ENCODE measurements at places on chromosomes 2 and 18. TPM values are rescaled to one million over a fixed set of nuclear protein-coding genes. Genes with fewer than 3 reads are reported as not detected.

- DNase-seq = no peak
Observed at GRCh38 chr2:240205772-240206171, 65.3 kb upstream of the OTOS start.

GRCh38 chr2:102313025-102313424, 1.7 kb downstream of the IL1RL1 start:
- no peak for DNase-seq

DNA sequence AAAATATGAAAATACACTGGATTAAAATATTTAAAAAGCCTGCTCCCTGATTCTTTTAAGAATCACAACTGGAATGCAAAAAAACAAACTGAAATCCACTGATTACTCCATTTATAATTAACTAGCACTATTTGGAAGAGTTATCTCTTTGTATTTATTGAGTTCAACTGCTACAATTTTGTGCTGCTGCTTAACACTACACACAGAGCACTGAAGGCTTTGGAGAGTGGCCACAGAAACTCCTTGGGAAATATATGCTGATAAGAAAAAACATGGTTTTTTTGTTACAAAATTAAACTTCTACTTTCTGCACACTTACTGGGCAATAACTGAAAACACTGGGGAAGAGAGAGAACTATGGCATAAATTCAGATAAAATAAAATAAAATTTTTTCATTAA, 19.8 kb upstream of the BZW1 start:
- no peak for DNase-seq

DNA sequence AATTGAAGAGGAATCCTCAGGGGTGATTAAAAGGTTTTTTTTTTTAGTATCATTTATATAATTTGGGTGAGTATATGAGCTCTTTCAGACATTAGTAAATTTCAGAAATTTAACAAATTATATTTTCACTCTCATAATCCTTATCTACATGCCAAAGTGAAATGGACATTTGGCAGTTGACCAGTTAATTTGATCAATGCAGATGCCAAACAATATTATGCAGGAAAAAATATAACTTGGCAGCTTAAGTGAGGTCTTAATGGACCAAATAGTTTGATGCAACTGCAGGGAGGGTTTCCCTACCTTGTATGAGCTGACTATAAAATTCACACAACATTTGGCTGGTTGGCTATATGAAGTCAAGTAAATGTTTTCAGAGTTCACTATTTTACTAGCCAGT, 185.2 kb downstream of the CCDC102B start:
- DNase-seq = no peak

DNA sequence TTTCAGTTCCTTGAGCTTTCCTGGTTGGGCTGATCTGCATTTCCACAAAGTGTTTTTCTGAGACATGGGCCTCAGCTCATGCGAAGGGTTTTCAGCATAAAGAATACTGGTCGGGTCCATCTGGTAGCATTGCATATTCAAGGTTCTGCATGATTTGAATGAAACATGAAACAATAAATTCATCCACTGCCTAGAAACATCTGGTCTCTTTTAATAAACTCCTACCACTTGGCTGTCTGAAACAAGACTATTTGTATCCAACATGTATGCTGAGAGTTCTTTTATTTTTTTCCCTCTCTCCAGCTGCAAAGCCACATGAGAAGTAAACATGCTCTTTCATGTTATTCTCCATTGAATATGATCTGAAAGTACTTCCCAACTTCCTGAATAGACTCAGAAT, 314.9 kb upstream of the SOX11 start:
- no peak for DNase-seq

- no peak for DNase-seq
Observed at GRCh38 chr2:80126596-80127189, 177.9 kb downstream of the LRRTM1 start.

DNA sequence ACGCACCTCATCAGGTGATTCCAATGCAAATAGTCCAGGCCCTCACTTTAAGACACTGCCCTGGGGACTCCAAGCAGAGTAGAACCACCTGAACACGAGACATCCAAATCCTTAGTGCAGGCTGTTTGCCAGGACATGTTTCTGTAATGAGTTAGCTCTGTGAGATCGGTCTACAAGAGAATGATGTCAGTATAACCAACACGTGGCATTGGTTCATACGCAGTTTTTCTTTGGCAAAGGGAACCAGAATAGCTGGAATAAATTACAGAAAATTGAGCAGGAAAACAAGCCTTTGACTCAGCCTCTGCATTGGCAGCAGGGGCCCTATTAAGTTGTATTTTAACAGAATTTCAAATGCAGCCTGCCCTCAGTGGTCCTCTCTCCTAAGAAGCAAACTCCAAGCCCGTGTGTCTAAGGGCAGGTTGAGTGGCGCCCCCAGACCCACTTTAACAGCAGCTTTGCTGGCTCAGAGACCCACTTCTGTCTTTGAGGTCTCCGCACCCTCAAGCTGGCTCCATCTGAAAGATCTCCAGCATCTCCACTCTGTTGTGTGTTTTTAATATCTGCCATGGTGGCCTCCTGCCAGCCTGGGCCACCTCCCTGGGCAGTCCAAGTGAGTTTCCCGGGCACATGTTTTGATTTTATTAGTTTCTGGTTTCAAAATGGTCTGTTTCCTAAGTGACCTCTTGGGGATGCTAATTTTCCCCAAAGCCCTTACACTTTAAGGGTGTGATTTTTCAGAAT, 61.3 kb downstream of the ALPK2 start:
- peak; percentile 74 for DNase-seq

DNA sequence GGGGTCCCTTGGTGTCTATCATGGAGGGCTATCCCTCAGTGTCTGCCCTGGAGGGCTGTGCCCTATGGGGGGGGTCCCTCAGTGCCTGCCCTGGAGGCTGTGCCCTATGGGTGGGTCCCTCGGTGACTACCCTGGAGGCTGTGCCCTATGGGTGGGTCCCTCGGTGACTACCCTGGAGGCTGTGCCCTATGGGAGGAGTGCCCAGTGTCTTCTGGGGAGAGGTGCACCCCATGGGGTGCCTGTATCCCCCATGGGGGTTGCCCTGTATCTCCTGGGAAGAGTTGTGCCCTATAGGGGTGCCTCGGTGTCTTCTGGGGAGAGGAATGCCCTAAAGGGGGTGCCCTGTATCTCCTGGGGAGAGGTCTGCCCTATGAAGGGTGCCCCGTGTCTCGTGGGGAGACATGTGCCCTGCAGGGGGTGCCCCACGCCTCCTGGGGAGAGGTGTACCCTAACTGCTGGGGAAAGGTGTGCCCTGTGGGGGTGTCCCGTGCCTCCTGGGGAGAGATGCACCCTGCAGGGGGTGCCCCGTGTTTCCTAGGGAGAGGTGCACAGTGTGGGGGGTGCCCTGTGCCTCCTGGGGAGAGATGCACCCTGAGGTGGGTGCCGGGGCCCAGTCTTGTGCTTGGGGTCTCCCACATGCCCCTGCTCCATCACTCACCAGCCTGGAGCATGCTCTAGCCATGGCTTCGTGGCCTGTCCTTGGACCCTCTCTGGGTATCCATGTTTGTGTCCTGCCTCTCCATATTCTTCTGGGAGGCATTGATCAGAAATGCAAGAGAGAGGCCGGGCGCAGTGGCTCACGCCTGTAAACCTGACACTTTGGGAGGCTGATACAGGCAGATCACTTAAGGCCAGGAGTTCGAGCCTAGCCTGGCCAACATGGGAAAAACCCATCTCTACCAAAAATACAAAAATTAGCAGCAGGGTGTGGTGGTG, 215.6 kb downstream of the HDAC4 start:
- DNase-seq = no peak

- no peak for DNase-seq
Observed at GRCh38 chr18:9886005-9886348, 204 bp downstream of the TXNDC2 start.

GRCh38 chr2:80971-81736, 34.8 kb upstream of the FAM110C start:
- no peak for DNase-seq

DNA sequence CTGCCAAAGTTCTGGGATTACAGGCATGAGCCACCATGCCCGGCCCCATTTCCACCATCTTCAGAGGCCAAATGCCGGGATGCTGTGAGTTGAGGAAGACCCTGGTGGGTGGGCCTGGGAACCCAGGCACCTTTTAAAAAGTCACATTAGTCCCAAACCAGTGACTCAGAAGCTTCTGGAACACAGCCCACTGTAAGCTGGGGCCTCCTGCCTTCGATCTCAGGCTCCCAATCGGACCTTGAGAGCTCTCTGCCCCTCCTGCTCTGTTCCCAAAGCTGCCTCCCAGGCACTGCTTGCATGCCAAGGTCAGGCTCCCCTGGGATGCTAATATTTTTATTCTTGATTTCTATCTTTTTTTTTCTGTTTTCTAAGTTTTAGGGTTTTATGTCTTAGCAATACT, 4.2 kb downstream of the ADCY3 start:
- no peak for DNase-seq

GRCh38 chr18:79418642-79419041, 22.9 kb downstream of the NFATC1 start:
- no peak for DNase-seq

GRCh38 chr18:65983750-65984149, 232.9 kb downstream of the CDH7 start:
- no peak for DNase-seq

DNA sequence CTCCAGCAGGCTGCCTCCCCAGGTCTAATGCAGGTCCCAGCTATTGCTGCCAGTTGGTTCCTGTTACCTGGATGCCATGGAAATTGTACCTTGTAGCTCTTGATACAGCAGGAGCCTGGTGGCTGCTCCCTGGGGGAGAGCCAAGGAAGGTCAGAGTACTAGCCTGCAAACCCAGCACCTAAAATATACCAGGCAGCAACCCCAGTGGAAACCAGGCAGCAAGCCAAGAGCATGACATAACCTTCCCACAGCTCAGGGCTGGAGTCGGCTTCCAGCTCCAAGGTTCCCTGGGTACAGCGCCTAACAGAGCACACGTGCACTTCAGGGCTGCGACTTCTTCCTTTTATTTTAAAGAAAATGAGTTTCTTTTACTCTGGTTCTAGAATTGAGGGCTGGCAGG, 30.3 kb downstream of the TNP1 start:
- peak; percentile 84 for DNase-seq

DNA sequence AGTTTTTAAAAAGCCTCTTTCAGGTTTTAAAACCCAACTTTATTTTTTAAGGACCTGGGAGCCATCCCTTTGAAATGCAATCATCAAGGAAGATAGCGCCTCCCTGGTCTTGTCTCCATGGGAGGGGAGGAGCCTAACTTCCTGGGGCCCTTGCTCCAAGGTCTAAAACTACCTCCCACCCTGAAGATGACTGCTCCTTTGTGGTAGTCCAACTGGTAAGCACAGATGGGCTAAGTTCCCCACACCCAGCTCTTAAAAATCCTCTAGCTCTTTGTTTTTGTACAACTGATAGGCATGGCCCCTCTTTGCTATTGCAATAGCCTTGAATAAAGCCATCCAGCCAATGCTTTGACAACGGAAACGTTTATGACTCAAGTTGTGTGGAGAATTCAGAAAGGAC, 716.8 kb downstream of the CBLN2 start:
- DNase-seq = no peak

GRCh38 chr2:150142561-150142960, 344.9 kb downstream of the RND3 start:
- DNase-seq = no peak

- no peak for DNase-seq
Observed at GRCh38 chr2:120390381-120391055, 44.6 kb downstream of the INHBB start.

DNA sequence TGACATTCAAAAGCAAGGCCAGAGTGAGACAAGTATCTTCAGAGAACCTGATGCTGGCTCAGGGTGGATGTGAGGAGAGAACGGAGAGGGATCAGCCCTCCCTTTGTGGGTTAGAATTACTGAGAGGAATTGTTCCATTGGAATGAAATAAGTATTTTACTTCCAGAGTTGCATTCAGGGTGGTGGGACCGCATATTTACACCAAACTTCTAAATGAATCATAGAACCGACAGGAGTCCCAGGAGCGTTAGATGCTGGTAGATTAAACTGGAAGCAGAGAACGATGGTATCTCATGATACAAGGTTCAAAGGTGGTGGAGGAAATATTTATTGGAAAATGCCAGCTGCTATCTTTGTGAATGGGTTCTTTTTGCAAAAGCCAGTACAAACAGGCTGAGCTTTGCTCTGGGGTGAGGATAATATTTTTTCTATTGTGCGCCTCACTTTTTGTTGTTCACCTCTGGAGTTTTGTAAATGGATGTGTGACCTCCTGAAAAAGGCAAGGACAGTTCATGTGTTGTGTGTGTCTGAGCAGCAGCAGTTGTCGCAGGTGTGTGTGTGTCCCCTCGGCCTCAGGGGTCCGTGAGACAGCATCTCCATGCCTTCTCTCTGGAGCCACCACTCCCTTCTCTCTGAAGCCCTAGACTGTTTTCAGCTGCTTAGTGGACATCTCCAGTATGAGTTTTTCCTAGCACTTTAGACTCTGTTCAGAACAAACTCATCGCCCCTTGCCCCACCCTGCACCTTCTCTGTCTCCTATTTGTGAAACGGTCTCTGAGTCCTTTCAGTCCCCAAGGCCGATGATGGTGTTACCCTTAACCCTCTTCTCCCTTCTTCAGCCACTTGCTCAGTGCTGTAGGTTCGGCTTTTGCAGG, 17.8 kb downstream of the MTCL1 start:
- no peak for DNase-seq

- DNase-seq = no peak
Observed at GRCh38 chr2:188078534-188078933, 213.1 kb upstream of the GULP1 start.

GRCh38 chr2:41927581-41928264, 120.1 kb upstream of the PKDCC start:
- peak; percentile 51 for DNase-seq

GRCh38 chr2:8239531-8240088, 442.2 kb upstream of the ID2 start:
- no peak for DNase-seq

C18orf54 gene
- total RNA-seq = 1.7 TPM

LINC00305 gene
- not detected for total RNA-seq

RIT2 gene
- total RNA-seq = not detected

PDE1A gene
- total RNA-seq = 7.0 TPM

FTCDNL1 gene
- 1.8 TPM for total RNA-seq

TWSG1 gene
- 31.8 TPM for total RNA-seq

IL1R2 gene
- not detected for total RNA-seq

MRPL33 gene
- total RNA-seq = 166 TPM

CFAP221 gene
- not detected for total RNA-seq

DAPL1 gene
- not detected for total RNA-seq

All from MG63 (cell line).